Tibial artery (tissue), 4 donors: ENCODE measurements at places on chromosomes 12 and 14.

- no peak for DNase-seq
These were observed 24.3 kb downstream of the ZFC3H1 start for GRCh38 chr12:71639341-71639760.

- no peak for DNase-seq
These were observed 18.0 kb upstream of the SLC38A4 start for GRCh38 chr12:46843811-46844210.

DNA sequence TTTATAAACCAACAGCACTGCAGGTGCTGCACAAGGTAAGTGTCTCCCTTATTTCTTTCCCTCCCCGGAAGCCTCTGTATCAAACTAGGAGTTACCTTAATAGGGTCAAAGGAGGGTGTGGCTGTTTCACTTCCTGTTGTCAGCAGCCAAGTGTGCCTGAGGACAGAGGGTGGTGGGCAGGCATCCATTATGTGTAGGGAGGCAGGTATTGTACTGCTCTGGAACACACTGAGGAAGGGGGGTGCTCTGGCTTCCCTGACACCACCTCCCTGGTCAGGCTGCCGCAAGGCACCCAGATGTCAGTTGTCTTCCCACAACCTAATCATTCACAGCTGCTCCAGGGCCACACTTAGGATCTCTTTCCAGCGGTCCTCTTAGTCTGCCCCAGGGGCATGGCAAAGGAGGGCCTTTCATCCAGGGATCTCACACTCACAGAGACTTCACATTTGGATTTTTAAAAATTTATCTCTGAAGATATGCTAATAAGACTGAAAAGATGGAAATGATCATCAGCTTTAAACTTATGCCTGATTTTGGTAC is 132.0 kb upstream of the ARHGAP5 start:
- DNase-seq: no peak

- no peak for DNase-seq
These were observed 120.7 kb downstream of the HECTD4 start for GRCh38 chr12:112261559-112261958.

- DNase-seq: no peak
These were observed 23.8 kb upstream of the PWP1 start for GRCh38 chr12:107661830-107662229.

GRCh38 chr14:36517242-36518030 is 2.6 kb downstream of the NKX2-1 start:
- DNase-seq: no peak
